SW480 (cell line): ENCODE measurements at places on chromosomes 1 and 21.

DNA sequence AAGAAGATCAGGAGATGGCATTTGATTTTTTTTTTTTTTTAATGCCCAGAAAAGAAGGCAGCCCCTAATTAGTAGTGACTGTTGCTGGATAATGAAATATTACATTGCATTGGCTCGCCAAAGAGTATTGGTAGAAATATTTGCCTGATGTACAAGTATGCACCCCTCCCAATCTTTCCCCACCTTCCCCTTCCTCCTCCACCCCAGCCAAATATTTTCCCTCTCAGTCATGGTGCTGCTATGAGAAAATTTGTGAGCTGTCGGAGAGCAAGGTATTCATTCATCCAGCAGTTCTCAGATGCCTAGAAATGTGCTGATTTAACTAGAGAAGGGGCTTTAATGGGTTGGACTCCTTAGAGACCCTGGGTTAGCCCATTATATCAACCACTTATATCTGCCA is 50.5 kb upstream of the IKBKE start:
- no peak for DNase-seq

DNA sequence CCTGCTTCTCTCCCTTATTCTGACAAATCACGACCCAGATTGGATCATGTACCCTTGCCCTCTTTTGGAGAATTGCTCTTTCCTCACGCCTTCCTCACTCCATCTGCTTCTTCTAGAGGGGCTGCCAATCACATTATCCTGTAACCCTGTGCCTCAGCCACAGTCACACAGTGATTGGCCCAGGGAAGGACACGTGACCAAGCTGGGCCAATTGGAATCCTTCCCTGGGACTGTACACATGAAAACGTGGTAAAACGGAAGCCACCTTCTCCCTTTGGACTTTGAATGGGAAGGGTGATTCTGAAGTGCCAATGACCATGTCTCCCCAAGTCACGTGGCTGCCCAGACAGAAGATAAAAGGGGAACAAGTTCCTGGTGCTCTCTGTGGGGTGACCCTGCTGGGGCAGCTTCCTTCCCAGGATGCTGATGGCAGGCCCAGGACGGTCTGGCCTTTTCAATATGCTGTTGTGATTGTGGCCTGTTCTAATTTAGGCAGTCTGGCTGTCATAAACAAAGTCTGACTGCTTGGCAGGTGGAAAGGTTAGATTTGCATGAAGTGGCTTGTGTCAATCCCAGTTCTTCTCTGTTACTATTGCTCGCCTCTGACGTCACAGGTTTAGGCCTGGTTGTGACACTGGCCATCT is 92.9 kb downstream of the UBIAD1 start:
- DNase-seq, result no peak

DNA sequence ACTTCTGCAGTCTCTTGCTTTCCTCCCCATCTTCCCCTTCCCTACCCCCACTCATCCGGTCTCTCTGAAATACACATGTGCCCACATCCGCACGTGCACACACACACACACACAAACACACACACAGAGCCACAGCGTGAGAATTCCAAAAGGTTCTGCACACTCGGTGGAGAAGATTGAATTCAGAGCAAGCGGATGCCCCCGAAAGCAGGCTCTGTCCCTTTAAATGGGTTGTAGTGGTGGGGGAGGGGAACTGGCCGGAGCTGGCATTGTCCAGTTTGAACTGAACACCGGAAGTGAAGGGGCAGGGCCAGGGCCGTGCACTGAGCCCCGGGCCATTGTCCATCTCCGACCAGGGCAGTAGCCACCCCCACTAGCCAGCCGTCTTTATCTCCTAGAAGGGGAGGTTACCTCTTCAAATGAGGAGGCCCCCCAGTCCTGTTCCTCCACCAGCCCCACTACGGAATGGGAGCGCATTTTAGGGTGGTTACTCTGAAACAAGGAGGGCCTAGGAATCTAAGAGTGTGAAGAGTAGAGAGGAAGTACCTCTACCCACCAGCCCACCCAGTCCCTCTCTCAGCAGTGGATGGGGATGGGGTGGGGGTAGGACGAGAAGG is 1.3 kb upstream of the LIN28A start:
- no peak for DNase-seq

DNA sequence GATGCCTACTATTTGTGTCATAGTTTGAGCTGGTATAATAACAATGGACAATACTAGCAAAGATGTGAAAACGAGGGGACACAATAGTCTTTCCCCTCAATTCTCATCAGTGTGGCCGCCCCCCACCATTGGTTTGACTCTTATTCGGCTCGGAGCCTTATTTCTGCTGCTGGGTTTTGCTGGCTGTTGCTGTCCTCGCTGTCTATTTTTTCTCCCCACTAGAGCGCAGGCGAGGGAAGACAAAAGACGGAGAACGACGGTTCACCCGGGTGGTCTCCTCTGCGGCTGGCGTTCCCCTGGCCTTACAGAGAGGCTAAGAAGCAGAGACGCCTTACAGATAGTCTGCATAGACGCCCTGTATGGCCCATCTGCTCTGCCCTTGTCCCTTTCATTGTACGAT is 19.4 kb downstream of the CLIC6 start:
- DNase-seq, result no peak

- DNase-seq, result no peak
Observed at GRCh38 chr1:110160538-110161100, 10.3 kb downstream of the SLC6A17 start.

- DNase-seq, result no peak
Observed at GRCh38 chr1:151585622-151586021, 26.2 kb upstream of the SNX27 start.

DNA sequence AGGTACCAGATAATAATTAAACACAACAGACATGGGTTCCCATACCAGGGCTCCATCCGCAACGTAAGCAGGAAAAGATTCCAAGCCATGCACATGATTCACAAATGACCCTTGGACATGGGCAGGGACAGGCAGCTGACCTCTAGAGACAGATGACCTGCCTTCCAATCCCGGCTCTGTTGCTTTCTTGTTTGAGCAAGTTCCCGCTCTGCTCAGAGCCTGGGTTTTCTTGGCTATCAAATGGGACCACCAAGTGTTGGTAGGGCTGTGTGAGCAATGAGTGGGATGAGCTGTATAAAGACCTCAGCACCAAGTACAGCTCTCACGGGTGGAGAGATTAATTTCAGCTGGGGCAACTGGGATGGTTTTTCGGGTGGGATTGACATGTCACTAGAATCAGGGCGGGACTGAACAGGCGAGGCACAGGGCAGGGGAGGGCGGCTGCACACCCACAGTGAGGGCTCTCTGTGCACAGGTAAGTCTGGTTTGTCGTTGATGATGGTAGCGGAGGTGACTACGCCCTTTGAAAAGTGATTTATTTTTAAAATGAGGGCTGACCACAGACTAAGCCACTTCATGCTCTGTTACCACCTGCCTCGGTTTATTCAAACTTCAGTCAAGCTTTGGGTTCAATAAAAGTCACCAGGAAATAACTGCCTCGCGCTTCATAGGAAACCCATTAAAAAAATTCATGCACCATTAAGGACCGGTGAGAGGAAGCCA is 57.5 kb upstream of the IFFO2 start:
- DNase-seq, result peak; percentile 41

DNA sequence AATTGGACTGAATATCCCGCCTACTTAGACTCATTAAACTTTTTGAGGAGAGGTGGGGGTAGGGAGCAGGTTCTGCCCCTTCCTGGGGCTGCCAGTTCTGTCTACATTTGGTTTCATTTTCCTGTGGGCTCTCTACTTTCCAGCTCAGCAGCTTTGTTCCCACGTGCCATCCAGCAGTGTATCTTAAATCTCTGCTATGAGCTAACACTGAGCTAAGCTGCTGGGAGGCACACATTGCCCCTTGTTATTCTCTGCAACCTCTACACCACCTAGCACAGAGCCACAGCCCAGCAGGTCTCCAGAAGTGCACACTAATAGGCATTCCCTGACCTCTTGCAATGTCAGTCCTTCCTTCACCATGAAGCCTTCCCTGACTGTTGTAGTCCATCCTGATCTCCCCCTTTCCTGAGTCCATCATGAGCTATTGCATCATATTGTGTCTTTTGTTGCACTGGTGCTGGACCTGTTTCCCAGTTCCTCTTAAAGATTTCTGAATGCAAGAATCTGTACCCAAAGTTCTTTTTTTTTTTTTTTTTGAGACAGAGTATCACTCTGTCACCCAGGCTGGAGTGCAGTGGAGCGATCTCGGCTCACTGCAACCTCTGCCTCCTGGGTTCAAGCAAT is 28.7 kb upstream of the NRDC start:
- DNase-seq, result no peak

DNA sequence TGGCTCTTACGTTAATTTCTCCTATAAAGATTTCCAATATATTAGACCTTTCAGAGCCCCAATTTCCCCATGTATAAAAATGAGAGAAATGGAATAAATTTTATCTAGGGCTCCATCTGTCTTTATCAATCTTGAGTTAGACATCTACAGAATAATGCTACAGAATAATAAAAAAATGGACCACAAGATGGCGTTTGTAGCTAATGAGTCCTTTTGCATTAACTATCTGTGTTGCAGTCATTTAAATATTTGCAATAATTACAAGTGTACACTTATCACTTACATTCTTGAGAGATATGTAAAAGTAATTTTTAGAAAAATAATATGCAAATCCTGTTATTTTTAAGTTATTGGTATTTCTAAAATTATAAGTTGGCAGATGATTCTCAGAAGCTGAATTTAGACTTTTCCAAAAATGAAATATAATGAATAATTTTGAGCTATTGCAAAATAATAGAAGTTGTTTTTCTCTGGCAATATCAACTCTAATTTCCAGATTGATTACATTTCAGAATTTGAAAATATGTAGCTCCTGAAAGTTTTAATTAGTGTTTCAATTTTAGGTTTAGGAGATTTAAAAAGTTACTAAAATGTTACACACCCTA is 87.7 kb downstream of the SNX7 start:
- peak; percentile 34 for DNase-seq

GRCh38 chr1:112882271-112882744 is 73.7 kb downstream of the SLC16A1 start:
- DNase-seq, result no peak

DNA sequence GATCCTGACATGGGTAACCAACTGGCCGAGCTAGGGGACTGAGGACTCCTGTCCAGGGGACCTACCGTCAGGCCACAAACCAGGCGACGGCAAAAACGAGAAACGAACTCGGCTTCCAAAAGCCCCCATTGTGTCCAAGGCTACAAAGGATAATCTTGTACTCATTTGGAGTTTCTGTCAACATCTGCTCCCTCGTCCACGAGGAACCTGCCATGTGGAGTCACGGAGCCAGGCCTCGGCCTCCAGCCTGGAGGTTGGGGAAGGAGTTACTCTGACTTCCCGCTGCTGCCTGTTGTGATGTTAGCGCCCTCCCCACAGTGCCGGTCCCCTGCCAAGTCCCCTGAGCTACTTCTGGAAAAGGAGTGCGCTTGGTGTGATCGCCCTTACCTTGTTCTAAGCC is 7.3 kb downstream of the KRTAP10-1 start:
- no peak for DNase-seq

DNA sequence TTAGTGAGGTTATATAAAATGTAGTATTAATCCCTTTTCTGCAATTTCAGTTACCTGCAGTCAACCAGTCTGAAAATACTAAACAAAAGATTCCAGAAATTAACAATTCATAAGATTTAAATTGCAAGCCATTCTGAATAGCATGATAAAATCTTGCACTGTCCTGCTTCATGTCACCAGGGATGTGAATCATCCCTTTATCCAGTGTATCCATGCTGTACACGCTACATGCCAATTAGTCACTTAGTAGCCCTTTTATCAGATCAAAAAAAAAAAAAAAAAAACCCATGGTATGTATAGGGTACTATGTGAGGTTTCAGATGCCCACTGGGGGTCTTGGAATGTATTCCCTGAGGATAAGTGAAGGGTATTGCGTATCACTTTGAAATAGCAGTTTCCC is 191.3 kb upstream of the HP1BP3 start:
- DNase-seq, result no peak

GRCh38 chr1:182905321-182905720 is 47.6 kb downstream of the SHCBP1L start:
- DNase-seq, result no peak

GRCh38 chr1:113194846-113195830 is 122.1 kb downstream of the LRIG2 start:
- DNase-seq, result no peak

DNA sequence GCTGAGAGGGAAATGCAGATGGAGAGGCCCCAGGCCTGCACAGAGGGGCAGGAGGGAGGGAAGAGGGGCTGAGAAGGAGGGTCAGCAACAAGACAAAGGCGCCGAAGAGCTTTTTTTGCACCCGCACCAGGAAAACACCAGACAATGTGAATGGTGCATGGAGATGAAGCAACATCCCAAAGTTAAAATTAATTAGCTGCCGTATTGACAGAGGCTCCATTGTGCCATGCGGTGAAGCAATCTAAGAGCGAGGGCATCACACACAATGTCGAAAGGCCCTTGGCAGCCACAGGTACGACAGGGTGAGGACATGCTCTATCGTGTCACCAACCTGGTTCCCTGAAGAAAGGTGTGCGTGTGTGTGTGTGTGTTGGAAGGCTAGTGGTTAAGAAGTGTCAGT is 41.2 kb downstream of the SSBP3 start:
- DNase-seq, result no peak

GRCh38 chr1:95301091-95301490 is 67.1 kb downstream of the RWDD3 start:
- DNase-seq, result no peak
